Suppressor macrophage treated with lipopolysaccharide for 1 hour (primary cell): ENCODE measurements at places on chromosomes 6 and 20.

DNA sequence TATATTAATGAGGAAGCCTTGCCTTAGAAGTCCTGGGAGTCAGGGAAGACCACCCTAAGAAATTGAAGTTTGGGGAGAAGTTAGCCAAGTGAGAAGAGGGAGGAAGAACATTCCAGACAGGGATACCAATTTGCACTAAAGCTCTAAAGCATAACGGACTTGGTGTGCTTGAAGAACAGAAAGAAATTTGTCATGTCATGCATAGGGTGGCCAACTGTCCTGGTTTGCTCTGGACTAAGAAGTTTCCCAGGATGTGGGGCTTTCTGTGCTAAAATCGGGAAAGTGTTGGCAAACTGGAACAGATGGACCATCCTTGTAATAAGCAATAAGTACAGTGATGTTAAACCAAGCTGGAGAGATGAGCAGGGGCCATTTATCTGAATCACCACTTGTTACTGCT lies 217.6 kb downstream of the ZNF217 start:
- no peak for DNase-seq

GRCh38 chr6:170031684-170032121 lies 259.2 kb downstream of the DLL1 start:
- no peak for DNase-seq

- peak; percentile 83 for DNase-seq
These were observed 52.5 kb downstream of the BCAS1 start for GRCh38 chr20:54017846-54018245.

DNA sequence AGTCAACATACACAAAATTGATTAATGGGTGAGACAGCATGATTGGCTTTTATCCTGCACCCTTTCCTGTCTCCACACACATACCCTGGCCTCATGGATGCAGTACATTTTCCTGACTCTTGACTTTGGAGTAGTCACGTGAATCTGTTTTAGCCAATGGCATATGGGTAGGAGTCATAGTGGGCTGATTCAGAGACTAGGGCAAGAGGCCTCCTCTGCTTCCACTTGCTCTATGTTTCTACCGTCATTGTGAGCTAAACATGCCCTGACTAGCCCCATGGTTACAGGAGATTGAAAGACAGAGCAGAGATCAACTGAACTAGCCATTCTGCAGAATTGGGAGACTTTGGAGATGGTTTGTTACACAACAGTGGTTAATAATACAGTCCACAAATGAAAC lies 850.0 kb downstream of the DHX35 start:
- no peak for DNase-seq

DNA sequence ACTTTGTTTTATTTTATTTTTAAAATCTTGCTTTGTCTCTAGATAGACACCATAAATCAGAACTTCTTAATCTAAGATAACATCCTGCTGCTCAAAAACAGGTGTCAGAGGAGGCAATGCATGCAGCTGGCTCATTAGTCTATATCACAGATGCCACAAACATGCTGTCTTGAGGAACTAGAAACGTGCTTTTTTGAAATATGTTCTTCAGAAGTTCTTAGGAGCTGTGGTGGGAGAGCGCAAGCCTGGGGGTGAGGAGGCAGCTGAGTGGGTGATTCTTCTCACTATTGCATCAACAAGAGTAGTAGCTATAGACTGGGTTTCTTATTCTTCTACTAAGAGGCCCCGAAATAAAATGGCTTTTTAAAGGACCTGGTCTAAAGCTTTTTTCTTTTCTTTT lies 23.4 kb downstream of the IL22RA2 start:
- peak; percentile 63 for DNase-seq

GRCh38 chr20:301886-302848 lies 4.8 kb downstream of the ZCCHC3 start:
- DNase-seq, result no peak

DNA sequence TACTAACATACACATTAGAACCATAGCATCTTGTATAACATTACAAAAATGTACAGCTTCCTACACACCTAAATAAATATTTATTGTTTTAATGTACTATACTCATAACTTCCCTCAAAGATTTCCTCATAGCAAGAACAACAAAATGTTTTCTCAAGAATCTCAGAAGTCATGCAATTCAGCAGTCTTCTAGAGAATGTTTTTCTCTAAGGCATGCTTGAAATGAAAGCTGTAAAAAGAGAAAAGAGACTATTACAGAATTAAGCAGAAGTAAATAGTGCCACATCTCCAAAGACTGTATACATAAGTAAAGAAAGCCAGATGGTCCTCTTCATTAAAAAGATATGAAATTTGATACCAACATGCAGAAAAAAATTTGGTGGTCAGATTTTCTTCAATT lies 672.2 kb downstream of the EPM2A start:
- no peak for DNase-seq

DNA sequence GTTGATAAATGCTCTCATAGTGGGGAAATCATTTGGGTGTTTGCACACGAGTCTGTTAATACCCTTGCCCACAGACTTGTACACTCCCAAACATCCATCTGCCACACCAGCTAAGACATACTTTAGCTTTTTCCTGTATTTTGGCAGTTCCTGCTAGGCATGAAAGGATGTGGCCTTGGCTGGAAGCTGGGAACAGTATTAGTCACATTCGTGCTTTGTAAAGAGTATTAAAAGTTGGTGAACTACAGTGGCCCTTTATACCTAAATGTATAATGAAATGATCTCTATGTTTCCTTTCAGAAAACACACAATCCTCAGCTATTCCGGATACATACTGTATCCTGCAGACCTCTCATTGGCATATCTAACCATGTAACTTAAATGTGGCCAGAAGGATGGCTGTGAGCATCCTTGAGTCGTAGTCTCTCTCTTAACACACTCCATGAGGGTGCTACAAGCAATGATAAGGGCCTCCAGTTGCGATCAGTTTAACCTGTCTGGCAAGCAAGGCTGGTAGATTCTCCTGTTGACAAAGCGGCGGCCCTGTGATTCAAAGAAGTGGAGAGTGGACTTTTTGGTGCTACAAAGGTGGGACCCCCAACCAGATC lies 1.5 kb downstream of the LEMD2 start:
- no peak for DNase-seq

DNA sequence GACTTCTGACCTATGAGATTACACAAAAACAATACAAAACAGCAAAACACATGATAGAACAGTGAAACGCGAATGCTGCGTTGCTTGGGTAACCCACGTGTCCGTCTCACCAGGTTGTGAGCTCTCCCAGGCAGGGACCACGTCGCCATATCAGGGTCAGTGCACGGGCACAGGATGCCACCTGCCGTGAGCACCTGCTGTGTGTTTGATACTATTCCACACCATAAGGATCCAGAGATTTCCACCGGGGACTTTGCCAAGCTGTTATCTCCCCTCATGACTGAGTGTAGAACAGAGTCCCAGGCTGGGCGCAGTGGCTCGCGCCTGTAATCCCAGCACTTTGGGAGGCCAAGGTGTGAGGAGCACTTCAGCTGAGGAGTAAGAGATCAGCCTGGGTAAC lies 288.0 kb downstream of the BMP7 start:
- no peak for DNase-seq

- peak; percentile 69 for DNase-seq
These were observed 202.8 kb downstream of the DLL1 start for GRCh38 chr6:170087941-170088581.

GRCh38 chr20:13165203-13165602 lies 55.9 kb upstream of the ISM1 start:
- no peak for DNase-seq

DNA sequence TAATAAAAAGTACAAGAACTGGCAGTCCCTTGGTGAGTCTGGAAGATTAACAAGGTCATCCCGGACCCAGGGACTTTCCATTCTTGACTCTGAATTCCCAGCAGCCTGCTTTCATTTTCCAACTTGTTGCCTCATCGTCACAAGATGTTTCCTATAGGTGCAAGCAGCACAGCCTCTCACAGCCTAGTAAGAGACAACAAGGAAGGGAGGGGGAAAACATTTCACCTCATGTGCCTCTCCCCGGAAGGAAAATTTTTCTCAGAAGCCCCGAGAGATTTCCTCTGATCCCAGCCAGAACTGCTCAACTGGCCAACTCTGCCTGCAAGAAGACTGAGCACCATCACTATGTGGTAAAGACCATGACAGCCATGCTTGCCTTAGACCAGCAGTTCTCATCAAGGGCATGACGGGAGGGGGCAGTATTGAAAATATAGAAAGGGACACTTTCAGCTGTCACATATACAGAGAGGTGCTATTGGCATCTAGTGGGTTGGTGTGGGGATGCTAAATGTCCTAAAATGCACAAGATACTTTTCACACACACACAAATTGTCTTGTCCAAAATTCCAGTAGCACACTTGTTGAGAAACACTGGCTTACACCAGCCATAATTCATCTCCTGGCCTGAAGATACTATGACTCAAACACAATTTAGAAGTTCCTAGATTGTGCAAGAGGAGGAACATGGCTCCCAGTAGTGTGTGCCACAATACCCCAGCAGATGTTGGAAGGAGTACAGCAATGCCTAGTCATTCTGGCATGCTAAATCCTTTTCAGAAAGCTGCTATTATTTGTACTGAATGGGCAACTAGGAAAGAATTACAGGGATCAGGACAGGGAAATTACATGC lies 10.8 kb upstream of the WTAP start:
- peak; percentile 100 for DNase-seq

GRCh38 chr20:35283441-35284266 lies 918 bp downstream of the EIF6 start:
- DNase-seq, result peak; percentile 55

DNA sequence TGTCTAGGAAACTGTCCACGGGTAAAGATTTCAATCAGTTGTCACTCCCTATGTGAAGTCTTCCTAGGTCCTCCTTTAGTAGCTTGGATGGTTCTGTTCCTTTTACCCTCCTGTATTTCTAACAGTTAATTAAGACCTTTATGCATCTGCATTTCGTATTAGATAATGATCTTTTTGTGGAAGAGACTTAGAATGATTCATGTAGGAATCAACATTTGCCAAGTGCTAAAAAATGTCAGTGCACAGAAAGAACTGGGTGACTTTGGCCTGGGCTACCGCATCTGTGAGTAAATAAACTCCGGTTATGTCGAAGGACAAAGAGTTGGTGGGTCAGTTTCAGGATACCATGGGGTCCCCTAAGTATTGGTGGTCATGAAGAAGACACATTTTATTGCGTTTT lies 918.0 kb downstream of the TFAP2A start:
- no peak for DNase-seq

- DNase-seq, result no peak
These were observed 556.6 kb downstream of the DOK5 start for GRCh38 chr20:55031971-55032370.

DNA sequence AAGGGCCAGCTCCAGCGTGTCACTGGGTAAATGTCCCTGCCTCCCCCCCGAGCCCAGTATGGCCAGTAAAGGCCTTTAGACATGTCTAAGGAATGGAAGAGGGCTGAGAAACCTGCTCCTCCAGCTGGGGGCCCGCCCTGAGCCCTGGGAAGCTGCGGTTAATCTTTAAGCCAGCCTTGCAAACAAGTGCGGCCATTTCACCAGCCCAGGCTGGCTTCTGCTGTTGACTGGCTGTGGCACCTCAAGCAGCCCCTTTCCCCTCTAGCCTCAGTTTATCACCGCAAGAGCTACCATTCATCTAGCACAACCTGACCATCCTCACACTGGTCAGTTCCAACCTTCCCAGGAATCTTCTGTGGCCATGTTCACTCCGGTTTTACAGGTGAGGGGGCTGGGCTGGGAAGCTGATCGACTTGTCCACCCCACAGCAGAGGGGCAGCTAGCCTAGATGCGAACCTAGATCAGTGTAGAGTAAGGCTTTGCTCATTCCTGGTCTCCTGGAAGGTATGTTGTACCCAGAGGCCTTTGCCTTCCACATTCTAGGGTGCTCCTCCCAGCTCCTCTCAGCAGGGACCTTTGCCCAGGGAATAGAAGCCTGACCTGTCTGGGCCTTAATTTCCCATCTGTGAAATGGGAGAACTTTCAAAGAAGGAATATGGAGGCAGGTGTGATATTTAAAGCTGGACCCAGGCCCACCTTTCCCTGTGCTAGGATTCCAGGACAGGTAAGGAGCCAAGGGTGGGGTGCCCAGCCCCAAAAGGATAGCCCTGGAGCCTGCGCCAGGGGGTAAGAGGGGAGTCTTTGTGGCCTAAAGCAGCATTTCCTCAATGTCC lies 1.2 kb upstream of the SRC start:
- DNase-seq, result no peak

- peak; percentile 17 for DNase-seq
These were observed at the start of gene CD24 for GRCh38 chr6:106974336-106974998. TSS of gene CD24 (minus strand) at chr6:106974729. CDS start at chr6:106974646, 83 bp downstream.

DNA sequence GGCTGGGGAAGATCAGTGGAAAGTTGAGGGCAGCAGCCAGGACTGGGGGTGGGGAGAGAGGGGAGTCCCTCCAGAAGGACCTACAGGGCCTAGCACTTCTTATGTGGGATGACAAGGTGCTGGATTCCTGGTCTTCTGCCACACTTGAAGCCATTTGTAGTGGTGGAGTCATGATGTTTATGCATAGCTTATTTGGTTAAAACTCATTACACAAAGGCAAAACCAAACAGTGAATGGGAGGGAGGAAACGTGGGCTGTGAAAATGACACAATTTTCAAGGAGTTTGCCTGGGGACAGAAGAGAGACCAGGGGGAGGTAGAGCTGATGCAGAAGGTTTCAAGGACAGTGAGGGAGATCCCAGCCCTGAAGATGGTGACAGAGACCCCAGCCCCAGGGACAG lies 50.8 kb downstream of the DACT2 start:
- no peak for DNase-seq

DNA sequence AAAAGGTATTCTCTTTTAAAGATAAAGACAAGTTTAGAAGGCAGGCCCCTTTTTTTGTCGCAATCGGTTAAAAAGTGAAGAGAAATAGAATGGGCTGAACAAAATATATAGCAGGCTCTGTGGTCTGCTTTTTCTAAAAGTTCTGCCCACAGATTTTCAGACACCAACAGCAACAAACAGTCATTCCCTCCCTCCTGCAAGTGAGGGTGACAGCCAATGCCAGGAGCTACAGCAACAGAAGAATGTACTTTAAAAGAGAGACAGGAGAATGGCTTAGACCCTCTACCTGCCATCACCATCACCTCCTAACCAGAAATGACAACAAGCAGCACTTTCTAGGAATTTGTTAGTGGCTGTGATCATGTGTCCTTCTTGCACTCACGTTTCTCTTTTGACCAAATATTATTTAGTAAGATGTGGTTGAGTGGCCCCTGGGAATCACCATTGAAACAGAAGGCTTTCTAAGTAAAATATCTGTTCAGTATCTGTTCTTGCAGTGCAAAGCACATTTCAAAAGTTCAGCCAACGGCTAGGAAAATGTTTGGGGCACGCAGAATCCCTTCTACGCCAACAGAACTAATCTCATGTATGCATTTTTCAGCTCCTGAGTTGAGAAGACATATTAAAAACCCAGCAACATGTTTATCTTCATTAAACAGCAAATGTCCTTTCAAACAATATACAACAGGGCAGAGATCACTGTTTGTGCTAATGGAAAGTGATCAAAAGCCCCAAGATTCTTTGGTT lies 248.5 kb downstream of the ATXN1 start:
- DNase-seq, result no peak

- DNase-seq, result no peak
These were observed 91.8 kb downstream of the CAP2 start for GRCh38 chr6:17485181-17485580.

DNA sequence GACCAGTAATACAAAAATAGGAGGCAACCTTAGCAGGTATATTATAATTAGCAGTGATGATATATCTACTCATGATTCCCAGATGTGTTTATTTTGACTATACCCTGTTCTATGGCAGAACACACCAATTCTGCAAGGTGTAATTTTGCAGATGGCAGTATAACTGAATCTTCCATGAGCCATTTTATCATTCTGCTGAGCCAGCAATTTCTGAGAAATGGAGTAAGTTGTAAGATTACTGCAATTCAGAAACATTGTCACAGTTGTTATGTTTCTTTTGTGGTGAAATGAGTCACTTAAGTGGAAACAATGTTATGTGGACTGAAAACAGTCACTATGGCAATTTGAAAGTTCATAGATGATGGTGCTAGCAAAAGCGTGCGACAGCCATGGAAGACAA lies 63.7 kb upstream of the RIMS1 start:
- DNase-seq, result no peak
